ENCODE measurements at places on chromosomes 16 and 17.

DNA sequence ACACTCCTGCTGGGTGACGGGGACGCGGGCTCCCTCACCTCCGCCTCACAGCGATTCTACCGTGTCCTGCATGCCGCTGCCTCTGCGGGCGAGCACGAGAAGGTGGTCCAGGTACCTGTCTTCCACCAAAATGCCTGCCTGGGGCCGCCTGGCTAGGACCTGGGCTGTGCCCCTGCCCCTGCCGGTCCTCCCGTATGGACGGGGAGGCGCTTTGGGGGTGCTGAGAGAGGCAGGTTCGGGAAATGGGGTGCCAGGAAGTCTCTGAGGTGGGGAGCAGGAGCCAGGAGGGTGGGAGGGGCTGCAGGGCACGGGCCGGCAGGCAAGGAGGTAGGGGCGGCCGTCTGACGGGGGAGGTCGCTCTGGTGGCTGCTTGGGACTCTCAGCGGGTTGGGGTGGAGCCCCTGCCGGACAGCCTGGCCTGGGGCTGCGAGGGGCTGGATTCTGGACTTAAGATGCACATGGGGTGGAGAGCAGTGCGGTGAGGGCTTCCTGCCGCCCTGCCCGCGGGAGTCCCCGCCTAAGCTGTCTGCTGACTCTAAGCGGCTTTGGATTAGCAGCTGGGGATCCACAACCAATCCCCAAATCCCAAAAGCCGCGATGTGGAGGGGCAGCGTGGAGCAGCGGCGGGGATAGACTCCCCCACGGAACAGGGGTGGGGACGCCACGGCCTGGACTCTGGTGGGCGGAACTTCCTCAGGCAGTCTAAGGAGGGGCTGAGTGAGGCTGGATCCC, 5.8 kb downstream of the CHTF18 start:
- DNase-seq, result no peak

GRCh38 chr17:42334677-42335076, 46.4 kb downstream of the STAT5A start:
- DNase-seq, result no peak

GRCh38 chr17:50206604-50207293, 5.3 kb upstream of the COL1A1 start:
- DNase-seq, result no peak

GRCh38 chr16:10624527-10624926, 44.1 kb upstream of the EMP2 start:
- DNase-seq, result no peak

Measured in activated CD4-positive, alpha-beta T cell treated with anti-CD3 and anti-CD28 coated beads, Interleukin-2, amount 10 ng/mL, durations not matched to agents 24 days and 14 days (primary cell).